ENCODE measurements at places on chromosomes 5 and 9.

- DNase-seq, result no peak
These were observed 1.6 kb downstream of the SKP1 start for GRCh38 chr5:134174841-134175839.

- DNase-seq, result no peak
These were observed 53.7 kb downstream of the PAX5 start for GRCh38 chr9:36980148-36980974.

DNA sequence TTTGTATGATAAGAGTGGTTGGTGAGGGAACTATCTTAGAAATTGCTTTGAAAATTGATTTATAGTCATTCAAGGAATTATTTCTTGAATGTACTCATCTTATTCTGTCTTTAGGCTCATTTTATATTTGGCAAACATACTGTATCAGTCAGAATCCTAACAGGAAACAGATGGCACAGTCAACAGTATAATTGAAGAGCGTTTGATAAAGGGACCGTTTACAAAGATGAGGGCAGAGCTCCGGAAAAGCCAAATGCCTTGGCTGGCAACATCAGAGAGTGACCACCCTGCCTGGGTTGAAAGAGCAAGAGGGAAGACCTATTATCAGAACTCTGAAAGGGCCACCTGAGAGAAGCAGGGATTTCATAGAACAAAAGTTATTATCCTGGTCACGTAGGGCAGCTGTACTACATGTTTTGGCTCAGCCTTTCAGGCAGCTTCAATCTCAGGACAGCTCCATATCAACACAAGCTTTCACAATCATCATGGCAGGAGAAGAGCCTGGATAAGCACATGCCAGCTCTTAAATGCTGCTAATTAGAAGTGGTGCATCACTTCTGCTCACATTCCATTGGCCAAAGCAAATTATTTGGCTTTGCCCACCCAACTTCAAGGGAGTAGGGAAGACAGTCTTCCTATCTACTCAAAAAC, 47.2 kb upstream of the ARL15 start:
- DNase-seq, result no peak

DNA sequence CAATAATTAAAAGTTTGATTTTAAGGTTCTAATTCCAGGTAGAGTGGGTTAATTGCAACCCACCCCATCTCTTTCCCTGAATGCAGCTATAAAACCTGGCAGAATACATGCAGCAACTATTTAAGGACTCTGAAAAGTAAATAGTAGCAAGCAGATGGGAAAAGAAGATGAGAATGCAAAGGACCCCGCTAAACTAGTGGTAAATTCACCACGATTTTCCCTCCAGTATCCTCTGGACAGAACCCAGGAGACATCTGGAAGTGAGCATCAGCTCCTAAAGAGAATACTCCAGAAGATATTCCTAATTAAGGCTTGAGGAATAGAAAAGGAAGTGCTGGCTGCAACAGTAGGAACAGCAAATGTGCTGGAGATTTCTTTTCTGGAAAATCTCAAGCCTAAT, 170.9 kb downstream of the FRMD3 start:
- DNase-seq, result no peak

DNA sequence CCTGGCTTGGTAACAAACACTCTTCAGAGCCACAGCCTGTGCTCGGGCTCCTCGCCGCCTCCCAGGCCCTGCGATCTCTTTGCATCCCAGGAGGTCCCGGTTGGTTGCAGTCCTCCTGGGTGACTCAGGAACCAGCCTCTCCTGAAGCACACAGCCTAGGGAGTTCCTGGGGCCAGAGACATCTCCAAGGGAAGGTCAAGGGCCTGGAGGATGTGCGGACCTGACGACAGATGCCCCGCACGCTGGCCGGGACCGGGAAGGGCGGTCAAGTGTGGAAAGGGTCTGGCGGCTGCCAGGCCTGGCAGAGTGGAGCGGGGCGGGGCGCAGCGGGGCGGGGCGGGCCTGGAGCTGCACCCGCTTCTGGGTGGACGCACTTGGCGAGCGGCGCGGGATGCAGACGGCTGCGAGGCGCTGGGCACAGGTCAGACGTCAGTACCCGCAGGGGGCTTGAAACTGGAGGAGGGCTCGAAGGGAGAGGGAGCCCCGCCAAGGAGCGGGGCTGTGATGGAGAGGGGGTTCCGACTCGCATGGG, 45.0 kb upstream of the PRSS3 start:
- DNase-seq, result no peak

- DNase-seq, result no peak
These were observed 91.9 kb upstream of the GABRP start for GRCh38 chr5:170691657-170692056.

- no peak for DNase-seq
These were observed 126.2 kb upstream of the PLCXD3 start for GRCh38 chr5:41636605-41637004.

- no peak for DNase-seq
These were observed 22.1 kb downstream of the PTCH1 start for GRCh38 chr9:95494416-95495371.
